ENCODE measurements at places on chromosomes 2 and 18. TPM values are rescaled to one million over a fixed set of nuclear protein-coding genes. Genes with fewer than 3 reads are reported as not detected.

- peak; percentile 79 for DNase-seq
Measured at GRCh38 chr2:27085673-27086089, 891 bp upstream of the KHK start.

DNA sequence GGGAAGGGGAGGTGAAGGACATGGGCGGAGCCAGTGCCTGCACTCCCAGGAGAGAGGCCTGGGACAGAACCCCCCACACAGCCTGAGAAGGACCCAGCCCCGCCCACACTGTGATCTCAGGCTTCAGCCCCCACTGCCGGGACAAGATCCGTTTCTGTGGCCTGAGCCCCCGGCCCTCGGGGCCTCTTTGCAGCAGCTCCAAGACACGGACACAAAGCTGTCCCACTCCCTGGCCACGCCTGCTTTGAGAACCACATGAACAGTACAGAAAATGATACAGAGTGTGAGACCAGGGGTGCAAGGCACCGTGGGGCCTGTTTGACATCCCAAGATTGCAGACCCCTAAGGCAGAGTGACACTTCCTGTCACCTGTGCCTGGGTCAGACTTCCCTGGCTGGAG lies 74.5 kb downstream of the TWIST2 start:
- no peak for DNase-seq

- no peak for DNase-seq
Measured at GRCh38 chr2:175950512-175950911, 51.6 kb downstream of the LNPK start.

DNA sequence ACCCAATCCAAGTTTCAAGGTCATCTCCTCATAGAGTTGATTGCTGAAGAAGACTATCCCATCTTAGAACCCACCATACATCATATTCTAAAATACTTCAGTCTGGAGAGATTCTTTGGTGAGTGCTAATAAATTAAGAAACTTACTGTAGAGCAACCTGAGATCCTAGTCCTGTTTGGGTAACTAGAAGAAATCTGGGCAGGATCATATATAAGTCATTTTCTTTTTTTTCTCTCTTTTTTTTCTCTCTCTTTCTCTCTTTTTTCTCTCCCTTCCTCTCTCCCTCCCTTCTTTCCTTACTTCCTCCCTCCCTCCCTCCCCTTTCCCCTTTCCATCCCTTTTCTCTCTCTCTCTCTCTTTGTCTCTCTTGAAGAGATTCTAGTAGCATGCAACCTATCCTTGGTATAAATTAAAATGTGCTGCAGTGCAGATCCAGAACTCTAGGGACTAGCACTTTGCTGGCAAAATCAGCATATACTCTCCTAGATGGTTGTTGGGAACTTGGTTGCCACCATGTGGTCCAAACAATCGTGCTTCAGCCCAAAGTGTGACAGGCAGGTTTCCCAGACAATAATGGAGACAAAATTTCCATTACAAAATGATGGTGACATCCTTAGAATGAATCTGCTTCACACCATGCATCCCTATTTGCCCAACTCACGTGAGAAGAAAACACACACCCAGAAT lies 399.4 kb upstream of the CELF4 start:
- no peak for DNase-seq

GRCh38 chr2:165886487-165887146 lies 67.0 kb downstream of the TTC21B start:
- DNase-seq = no peak

DNA sequence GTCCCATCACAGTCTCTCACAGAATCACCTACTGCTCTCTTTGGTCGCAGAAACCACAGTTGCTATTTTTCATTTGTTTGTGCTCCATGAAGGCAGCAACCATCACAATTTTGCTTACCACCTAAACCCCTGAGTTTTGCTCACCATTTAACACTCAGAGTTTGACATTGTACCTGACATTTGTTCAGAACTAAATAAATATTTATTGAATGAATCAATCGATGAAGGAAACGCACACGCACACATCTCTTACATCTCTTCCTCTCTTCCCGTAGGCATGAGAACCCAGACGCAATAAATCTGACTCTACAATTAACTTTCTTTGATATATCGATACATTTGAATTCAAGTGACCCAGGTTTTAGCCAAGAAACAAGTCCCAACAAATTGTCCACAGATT lies 105.5 kb upstream of the RNF152 start:
- no peak for DNase-seq

DNA sequence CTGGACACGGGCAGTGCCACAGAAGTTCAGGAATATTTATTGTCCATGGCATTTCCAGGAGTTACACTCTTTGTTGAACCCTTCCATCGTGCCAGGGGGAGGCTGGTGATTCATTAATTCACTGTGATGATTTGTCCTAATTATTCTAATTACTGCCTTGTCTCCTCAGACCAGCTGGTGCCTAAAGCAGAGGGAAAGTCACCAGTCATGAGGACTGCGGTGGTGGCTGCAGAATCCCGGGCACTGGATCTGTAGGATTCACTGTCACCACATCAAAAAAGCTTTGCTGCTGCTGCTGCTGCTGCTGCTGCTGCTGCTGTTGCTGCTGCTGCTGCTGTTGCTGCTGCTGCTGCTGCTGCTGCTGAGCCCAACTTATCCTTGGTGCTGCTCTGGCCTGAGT lies 908.2 kb downstream of the TSN start:
- DNase-seq = no peak

DNA sequence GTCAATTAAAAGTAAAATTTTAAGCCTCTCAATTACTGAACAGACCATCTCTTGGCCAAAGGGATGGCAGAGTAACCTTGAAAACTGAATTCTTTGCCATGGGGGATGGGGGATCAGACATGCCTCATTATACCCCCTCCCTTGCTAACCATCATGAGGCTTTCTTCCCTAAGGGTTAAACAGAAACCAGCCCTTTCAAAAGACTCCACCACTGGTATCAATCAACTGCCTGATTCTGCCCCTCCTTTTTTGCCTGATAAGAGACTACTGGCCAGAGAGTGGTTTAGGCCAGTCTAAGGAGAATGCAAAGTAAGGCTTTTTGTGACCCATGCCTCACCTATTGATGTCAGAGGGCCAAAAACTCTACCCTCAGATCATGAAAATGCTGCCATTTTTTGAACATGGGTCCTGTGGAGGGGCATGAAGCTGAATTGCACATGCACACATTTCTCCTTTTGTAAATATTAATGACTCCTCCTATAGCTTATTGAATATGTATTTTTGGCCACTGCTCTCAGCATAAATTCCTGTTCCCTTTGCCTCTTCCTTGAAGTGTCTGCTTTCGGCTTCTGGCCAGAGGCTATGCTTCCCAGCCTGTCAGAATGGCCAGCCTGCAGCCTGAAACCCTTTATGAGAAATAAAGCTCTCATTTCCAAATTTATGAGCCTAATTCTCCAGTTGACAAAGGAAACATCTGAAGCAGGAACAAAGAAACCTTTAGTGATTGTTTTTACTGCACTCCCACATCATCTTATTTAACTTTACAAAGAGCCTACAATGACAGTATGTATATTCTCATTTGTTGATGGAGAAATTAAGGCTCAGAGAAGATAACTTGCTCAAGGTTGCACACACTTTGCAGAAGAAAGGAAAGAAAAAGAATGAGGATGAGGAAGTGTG lies 270.7 kb upstream of the CELF4 start:
- DNase-seq = no peak

- no peak for DNase-seq
Measured at GRCh38 chr18:45373286-45373880, 241.9 kb upstream of the SLC14A2 start.

DNA sequence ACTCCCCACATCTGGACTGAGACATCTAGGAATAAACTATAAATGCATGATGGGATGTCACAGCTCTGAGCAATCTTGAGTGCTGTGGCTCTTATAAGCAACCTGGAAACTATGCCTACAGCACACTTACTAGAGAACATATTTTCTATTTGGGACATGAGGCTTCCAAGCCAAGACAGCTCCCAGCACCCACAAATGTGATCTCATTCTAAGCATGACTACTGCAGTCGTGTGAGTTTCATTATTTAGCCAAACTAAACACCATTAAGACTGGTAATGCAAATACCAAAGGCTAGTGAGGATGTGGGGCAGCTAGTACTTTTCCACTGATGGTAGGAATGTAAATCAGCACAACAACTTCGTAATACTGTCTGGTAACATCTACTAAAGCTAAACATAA lies 72.5 kb downstream of the RTTN start:
- no peak for DNase-seq

GRCh38 chr2:12819103-12819475 lies 102.4 kb downstream of the TRIB2 start:
- DNase-seq = no peak

DNA sequence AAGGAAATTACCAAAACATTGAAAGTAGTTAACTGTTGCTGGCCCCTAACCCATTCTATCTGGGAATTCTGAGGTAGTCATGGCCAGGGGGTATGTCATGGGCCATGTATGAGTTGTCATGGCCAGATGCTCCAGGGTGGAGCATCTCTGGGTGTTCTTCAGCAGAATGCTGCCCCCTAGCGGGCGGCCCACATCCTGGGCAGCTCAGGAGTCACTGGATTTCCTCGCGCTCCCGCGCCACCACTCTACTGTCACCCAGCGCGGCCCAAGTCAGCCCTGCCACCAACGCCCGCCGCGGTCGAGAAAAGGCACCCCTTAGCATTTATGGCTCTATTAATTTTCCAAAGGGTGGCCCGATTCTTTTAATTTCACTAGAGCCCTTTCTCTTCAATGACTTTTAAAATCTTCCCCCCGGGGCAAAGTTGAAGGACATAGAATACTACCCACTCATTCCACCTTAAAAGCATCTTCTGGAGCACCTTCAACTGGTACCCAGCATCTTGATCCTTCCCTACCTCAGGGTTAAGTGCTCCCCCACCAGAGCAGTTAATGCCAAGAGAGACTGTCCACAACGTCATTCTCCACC lies 41.6 kb downstream of the PKDCC start:
- DNase-seq = no peak

DNA sequence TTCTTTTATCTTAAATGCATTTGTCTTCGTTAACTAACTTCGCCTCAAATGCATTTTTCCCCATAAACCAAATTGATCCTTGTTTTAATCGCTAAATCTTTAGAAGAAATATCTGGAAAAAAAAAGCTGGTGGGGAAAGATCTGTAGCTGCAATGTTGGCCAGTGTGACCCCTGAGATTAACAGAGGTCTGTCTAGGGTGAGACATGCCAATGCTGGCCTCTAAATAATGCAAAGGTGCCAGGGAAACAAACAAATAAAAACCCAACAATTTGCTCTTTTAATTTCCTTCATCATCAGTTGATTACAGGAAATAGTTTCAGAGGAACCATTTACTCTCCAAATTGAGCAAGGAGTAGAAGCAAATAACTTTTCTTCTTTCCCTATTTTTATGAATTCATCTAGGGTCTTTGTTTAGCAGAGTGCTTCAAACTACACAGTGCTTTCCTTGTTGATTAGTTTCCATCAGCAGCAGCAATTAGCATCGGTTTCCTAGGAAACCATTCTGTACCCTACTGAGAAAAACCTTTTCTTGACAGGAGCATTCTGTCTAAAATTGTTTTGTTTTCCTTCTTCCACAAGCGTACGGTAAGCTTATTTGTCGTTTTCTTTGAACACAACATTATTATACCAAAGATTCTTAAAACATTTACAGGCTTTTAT lies 100.5 kb upstream of the UNC80 start:
- no peak for DNase-seq

GRCh38 chr18:5582849-5583681 lies 39.3 kb upstream of the EPB41L3 start:
- no peak for DNase-seq

- no peak for DNase-seq
Measured at GRCh38 chr2:151851761-151852160, 23.5 kb upstream of the ARL5A start.

- DNase-seq = no peak
Measured at GRCh38 chr18:79935098-79935480, 16.4 kb downstream of the SLC66A2 start.

- no peak for DNase-seq
Measured at GRCh38 chr2:138079976-138080375, 115.7 kb downstream of the HNMT start.

- DNase-seq = no peak
Measured at GRCh38 chr2:37104178-37104577, 19.9 kb downstream of the GPATCH11 start.

DNA sequence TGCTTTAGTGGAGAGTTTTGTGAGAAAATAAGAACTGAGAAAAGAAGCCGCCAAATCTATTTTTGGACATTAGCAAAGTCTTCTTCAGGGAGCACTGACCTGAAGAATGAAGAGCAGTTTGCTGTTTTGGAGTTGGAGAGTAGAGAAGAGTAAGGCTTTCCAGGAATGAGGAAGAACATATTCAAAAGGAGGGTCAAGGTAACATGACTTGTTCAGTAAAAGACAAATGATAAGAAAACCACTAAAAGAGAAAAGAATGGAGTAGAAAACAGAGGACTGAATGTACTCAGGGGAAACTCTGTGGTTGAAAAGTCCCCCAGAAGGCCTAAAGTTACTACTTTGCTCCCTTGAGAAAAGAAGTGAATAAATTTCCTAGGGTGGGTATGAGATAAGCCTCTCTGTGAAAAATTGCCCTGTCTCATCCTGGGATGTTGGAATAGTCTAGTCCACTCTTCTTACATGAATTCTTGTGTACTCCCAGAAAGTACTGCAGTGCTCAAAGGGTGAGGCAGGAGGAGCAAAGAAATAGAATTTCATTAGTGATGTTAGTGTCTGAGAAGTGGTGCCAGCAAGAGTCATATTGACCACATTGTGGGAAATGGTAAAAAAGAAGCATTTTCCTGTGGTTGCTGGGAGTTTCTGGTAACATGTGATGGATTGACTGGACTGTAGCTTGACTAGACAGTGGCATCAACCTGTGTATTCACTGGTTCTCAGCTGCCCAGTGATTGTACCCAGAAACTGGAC lies 27.8 kb downstream of the MBD5 start:
- DNase-seq = no peak

DNA sequence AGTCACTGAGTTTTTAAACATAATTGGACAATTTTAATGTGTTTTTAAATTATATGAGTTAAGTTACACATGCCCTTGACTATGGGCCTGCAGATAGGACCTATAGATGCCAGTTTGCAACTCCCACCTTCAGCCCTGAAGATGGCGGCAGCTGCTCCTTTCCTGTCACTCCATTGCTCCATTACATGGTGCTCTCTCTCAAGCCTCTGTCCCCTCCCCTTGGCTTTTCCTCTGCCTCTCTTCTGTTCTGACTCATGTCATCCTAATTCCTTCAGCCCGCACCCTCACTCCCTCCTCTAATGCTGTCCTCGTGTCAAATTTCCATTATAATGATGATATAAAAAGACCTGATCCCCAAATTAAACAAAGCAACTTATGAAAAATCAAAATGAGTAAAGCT lies 133.7 kb upstream of the HNRNPA3 start:
- DNase-seq = no peak

Gene DTNA
- total RNA-seq = 46.5 TPM

Gene ADRA2B
- under 0.01 TPM for total RNA-seq

Gene ZEB2
- total RNA-seq = 267 TPM

Gene ALPG
- total RNA-seq = not detected

Gene SYT4
- total RNA-seq = 746 TPM

Gene DSG1
- under 0.01 TPM for total RNA-seq

Gene HS1BP3
- total RNA-seq = 7.7 TPM

Gene ANKRD23
- 4.1 TPM for total RNA-seq

Gene TACR1
- 1.2 TPM for total RNA-seq

Gene HRH4
- not detected for total RNA-seq

Gene GEN1
- total RNA-seq = 5.3 TPM

Gene CCBE1
- total RNA-seq = 32.6 TPM

Gene CPLX4
- not detected for total RNA-seq

Gene ZNF519
- 46.1 TPM for total RNA-seq

Gene FOXI3
- 0.41 TPM for total RNA-seq

Gene DES
- total RNA-seq = 0.41 TPM

Gene DLGAP1
- 57.1 TPM for total RNA-seq

Gene ELP2
- 143 TPM for total RNA-seq

Data from frontal cortex (tissue), 4 donors.